ENCODE measurements at places on chromosomes 5 and 9.

GRCh38 chr5:7983433-7983832 lies 114.5 kb downstream of the MTRR start:
- no peak for DNase-seq

- DNase-seq, result no peak
Measured at GRCh38 chr9:100217536-100217935, 118.5 kb downstream of the INVS start.

DNA sequence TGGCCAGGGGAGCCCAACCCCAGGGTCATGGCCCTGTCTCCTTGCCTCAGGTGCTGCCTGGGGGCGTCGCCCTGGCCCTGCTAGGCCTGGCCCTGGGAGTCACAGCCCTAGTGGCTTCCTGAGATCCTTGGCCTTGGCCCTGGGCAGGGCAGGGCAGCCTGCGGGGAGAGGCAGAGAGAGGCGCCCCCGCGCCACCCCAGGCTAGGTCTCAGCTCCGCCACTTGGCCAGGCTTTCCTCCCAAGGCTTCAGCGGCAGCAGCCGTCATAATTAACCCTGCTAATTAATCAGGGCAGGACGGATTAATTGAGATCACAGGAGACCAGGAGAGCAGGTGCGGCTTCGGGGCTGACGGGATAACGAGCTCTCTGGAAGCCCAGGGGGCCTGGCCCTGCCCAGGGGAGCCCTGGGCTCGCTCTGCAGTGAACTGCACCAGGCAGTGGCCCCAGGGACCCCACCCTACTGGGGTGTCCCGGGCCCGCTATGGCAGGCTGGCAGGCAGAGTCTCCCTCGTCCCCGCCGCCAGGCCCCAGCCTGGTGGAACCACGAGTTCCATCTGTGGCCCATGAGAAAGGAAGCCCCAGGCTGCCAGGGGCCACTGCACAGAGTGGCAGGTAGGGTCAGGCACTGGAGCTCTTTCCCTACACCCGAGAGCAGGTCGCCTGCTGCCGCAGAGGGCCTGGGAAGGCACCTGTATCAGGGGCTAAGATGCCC lies 269.6 kb downstream of the PBX3 start:
- DNase-seq, result no peak

GRCh38 chr5:163478126-163478981 lies 17.9 kb downstream of the HMMR start:
- no peak for DNase-seq

GRCh38 chr9:103837940-103838339 lies 256.2 kb upstream of the SMC2 start:
- DNase-seq, result no peak

GRCh38 chr5:155512329-155512728 lies 498.8 kb downstream of the KIF4B start:
- DNase-seq, result no peak

- no peak for DNase-seq
Measured at GRCh38 chr5:174003795-174004194, 14.8 kb downstream of the C5orf47 start.

- DNase-seq, result no peak
Measured at GRCh38 chr5:115382989-115383388, 86.5 kb upstream of the CCDC112 start.

DNA sequence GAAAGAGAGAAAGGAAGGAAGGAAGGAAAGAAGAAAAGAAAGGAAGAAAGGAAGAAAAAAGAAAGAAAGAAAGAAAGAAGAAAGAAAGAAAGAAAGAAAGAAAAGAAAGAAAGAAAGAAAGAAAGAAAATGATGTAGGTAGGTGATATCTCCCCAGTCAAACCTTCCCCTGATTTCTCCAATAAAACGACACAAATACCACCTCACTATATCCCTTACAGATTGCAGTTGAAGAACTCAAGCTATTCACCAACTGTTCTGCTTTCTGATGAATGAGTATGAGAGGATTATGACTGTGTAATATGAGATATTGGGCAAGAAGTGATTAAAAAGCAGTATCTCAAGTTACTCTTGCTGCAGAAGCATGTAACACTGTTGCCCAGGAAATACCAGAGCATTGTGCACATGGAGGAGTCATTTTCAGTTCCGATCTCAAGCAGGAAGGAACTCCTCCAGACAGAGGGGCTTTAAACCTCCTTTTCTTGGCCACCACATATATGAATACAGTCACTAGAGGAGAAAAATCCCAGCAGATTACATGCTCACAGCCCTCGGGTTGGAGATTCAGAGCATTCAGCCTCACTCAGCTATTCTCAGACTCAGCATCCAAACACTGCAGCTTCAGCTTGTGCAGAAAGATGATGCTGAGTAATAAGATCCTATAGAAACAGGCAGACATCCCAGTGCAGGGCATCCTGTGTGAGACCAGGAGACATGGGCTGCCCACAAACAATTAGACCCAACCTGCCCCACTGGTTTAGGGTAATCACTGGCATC lies 61.4 kb downstream of the UGCG start:
- DNase-seq, result no peak

DNA sequence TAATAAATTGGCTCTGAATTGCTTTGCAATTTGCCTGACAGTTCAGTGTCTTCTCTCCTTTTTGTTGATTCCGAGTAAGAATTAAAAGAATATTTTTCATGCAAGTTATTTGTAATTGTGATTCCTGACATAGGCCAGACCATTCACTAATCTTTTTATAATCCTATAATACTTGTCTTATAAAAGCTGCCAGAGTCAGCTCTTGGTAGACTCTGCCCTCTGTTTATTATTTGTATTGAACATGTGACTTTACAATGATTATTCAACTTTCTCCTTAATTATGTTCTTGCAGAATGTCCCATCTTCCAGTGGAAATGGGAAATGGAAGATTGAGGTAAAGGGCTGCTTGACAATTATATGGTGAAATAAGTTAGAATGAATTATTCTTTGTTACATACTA lies 121.0 kb downstream of the SV2C start:
- no peak for DNase-seq

- no peak for DNase-seq
Measured at GRCh38 chr5:62093976-62094375, 212.0 kb upstream of the KIF2A start.

- peak; percentile 31 for DNase-seq
Measured at GRCh38 chr5:112419164-112419985, at the start of gene EPB41L4A. TSS of gene EPB41L4A (minus strand) at chr5:112419277. CDS start at chr5:112419039, 238 bp downstream.

GRCh38 chr9:80061096-80061495 lies 489.3 kb downstream of the TLE4 start:
- DNase-seq, result no peak

DNA sequence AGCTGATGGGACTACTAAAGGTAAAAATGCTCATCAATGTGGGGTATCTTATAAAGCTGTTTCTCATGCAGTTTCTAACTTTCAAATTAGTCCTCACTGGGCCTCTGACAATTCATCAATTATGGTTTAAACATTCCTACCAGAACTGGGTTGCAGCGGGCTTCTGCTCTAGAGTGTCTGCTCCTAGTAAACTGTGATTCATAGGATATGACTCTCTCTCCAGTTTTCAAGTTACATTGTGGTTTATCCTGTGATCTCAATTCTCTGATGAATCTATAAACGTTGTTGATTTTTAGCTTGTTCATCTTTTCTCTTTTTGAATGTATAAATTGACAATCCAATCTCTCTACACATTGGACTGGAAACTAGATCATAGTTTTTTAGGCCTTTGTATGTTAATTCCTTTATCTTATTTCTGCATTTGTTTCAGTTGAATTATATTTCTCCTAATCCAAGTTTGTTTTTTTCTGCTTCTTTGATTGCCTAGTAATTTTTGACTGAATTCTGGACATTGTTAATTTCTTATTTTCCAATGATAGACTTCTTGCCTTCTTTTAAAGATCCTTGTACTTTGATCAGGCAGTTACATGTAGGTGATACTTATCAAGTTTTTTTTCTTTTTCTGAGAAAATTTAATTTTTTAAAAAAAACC lies 822.6 kb downstream of the TLE1 start:
- no peak for DNase-seq

DNA sequence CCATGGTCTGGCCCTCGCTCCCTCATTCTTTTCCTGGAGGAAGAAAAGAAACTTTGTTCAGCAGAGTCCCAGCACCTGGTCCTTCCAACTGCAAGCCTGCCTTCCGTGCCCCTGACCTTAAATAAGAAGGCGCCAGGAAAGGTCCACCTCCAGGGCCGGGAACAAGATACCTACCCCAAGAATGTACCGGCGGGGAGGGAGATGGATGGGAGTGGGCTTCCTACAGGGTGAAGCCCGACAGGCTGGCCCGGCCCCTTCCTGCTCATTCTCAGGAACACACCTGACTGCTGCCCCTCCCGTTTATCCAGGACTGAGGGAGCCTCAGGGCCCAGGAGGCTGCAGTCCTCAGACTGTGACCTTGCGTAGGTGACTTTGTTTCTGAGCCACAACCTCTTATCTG lies 27.3 kb upstream of the GFPT2 start:
- DNase-seq, result no peak

DNA sequence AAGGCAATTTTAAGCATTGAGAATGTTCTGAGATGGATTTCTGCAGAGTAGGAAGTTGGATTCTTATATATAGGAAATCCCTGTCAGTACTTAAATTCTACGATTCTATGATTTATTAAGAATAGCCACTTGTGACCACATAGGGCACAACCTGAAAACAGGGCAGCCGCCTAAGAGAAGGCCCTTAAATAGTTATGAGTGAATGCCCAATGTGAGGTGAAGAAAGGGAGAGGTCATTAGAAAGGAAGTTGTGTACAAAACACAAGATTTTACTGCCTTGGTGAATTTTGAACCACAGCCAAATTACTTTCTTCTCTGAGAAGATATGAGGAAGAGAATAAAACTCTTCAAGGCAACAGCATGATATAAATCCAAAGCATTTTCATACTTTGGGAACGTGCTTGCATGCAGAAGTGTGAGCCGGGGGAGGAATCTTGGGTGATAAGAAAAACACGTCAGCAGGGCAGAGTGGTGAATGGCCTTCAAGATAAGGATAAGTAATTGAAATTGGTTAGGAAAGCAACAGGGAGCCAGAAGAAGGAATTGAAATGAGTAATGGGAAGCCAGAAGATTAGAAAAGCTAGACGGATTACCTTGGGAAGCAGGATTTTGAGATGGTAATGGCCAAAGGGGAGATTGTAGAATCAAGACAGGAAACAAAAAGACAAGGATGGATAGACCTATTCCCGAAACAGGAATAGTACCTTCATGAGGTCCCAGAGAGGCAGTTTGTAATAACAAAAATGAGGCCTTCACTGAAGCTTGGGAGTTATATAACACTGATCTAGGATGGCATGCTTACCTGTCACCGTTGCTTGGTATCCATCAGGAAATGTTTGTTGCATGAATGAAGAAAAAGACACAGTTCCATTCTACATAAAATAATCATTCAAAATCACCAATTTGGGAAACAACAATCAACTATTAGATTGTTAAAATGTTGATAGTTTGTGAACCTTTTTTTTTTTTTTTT lies 244.3 kb downstream of the PDE4D start:
- no peak for DNase-seq

- DNase-seq, result no peak
Measured at GRCh38 chr5:56658972-56659371, 156.4 kb upstream of the MAP3K1 start.

DNA sequence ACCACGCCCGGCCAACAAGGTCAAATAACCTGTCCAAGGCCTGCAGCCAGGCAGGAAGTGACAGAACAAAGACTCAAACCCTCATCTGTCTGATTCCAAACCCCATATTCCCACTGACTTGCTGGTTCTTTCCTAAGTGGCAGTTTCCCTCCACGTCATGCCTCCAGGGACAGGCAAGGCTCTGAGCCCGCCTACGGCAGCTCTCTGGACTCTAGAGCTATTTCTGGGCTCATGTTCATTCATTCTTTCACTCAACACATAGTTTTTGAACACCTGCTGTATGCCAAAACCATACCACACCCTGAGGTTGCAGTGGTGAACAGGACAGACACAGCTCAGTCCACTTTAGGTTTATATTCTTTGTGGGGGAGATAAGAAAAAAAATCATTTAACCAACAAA lies 5.2 kb upstream of the FBP1 start:
- no peak for DNase-seq

DNA sequence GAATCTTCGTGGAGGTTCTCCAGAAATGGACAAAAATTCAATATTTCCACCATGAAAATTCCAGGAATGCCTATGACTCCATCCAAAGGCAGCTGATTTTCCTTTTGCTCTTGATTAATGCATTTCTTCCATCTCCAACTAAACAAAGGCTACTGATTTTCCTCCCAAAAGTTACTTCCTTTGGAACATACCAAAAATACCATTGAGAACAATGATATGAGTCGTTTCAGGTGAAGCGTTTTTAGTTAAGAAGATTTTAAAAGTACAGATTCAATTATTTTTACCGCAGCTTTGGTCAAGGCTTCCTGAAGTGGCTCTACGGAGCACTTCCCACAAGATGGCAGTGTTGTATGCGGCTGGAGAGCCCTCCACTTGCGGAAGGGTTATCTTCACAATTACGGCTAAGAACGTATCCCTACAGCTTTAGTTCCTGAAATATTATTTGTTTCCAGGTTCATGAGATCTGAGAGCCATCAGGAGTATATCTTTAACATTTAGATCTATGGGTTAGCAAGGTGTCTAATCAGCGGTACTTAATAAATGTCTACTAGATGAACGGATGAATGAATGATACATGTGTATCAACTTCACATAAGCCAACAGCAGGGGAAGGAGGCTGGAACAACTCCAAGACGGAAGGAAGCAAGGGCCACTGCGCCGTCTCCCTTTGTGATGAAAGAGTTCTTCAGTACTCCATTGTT lies 35.9 kb upstream of the ARSB start:
- no peak for DNase-seq

DNA sequence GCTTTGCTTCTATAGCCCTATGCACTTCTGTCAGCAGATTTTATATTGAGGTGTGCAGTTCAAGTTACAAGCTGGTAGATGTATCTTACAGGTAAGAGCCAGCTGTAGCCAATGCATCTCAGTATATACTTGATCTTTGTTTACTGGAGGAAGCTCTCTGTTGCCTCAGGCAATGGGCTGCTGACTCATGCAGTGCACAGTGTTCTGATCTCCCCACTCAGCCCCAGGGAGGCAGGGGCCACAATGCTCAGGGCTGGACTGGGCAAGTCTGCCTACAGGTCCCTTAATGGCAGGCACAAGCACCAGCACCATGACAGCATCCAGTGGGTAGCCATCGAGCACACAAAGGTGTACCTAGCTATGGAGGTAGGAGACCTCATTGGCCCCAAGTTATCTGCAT lies 178.8 kb upstream of the CDH10 start:
- no peak for DNase-seq

DNA sequence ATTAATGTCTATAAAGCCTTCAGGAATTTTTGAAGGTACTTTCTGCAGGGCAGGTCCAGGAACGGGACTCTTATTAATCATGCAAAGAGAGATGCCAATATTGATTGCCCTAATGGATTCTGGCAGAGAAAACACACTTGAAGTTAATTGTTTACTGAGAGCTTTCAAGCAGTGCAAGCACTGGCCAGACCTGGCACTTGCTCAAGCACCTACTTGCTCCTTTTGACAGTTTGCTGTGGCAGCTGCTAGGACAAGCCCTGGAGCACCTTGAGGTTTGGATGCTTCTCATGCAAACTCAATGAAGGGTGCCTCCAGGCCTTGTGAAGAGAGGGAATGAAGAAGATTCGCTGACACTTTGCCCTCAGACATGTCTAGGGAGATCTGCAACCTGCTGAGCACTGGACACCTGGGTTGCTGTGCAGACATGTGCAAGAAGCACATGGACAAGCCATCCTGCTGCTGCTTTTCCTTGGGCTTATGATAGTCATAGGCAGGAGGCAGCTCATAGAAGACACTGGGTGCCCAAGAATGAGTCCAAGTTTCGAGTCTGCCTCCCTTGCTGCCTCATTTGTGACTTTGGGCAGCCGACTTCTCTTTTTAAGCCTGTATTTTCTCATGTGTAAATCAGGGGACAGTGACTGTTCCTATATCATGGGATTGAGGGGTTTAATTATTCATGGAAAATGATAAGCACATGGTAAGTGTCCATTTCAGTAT lies 88.8 kb upstream of the EQTN start:
- DNase-seq, result no peak
